ENCODE measurements at places on chromosomes 1 and 21.
A peak's percentile ranks its signal among the peaks of the same experiment; 100 is the strongest.

DNA sequence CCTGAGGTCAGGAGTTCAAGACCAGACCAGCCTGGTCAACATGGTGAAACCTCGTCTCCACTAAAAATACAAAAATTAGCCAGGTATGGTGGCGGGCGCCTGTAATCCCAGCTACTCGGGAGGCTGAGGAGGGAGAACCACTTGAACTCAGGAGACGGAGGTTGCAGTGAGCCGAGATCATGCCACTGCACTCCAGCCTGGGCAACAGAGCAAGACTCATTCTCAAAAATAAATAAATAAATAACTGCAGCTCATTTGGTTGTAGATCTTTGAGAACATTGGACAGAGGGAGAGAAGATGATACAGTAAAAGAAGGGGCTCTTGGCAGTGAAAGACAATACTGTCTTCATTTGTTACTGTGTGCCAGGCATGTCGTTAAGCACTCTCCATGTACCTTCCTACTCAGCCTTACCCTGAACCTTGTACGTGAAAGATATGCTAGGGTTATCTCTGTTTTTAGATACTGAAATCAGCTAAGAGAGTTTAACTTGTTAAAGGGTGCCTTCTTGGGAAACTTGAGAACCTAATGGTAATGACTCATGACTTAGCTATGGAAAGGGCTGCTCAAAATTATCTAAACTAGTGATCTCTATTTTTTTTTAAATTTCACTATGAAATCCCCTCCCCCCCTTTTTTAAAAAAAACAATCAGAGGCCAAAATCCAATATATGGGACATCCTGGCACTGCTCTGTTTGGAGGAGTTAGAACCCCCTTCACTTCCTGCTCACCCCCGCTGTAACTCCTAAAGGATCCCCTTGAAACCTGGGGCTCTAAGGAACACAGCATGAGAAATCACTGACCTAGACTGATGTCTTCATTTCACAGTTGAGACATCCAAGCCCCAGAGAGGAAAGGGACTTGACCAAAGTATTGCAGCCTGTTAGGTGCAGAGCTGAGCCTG, 6.8 kb upstream of the KPNA6 start:
- DNase-seq, result no peak

DNA sequence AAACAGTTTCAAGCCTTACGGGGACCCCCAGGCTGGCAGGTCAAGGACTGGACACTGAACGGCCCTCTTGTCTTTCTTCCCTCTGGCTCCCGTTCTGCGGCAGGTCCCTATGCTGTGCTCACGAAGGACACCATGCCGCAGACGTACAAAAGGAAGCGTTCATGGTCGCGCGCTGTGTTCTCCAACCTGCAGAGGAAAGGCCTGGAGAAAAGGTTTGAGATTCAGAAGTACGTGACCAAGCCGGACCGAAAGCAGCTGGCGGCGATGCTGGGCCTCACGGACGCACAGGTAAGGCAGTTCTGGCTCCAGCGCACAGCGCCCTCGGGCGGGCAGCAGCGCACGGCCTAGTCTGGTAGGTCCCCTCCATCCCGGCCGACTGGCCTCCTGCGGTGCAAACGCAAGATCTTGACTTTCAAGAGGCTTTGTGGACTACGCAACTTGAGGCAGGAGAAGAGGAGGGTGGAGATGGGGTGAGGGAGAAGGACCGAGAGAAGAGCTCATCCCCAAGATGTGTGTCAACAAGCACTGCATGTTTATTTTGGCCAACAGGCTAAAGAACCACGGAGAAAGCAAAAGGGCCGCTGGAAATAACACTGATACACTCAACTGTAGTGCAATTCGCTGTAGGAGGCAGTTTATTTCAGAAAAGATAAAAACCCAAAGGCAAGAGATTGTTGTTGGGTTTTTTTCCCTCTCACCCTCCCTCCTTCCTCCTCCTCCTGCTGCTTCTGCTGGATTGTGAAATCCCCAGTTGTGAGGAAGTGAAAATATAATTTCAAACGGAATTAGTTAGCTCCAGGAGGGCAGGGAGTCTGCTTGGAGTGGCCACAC, 3.0 kb downstream of the HLX start:
- DNase-seq, result no peak

GRCh38 chr1:44237721-44238457, 24.6 kb downstream of the DMAP1 start:
- peak; percentile 37 for DNase-seq

DNA sequence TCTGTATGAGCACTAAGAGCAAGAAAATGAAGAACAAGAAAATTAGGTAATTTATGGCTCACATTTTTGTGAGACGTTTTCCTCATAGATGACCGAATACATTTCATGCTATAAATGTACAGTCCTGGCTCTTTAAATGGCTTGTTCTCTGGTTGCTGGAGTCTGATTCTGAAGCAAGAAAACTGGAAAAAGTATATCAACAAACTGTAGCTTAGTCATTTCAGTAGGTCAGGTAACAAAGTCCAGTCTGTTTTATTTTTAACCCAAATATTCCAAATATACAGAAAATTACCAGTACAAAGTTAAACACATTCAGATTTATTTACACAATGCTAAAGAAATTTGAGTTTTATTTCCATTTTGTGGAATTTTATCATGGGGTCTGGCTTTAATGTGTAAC, 2.5 kb upstream of the MYBPHL start:
- DNase-seq, result no peak

- no peak for DNase-seq
Observed at GRCh38 chr1:150160964-150161621, 11.4 kb downstream of the PLEKHO1 start.

GRCh38 chr1:3975903-3976630, 76.0 kb upstream of the C1orf174 start:
- DNase-seq, result no peak

DNA sequence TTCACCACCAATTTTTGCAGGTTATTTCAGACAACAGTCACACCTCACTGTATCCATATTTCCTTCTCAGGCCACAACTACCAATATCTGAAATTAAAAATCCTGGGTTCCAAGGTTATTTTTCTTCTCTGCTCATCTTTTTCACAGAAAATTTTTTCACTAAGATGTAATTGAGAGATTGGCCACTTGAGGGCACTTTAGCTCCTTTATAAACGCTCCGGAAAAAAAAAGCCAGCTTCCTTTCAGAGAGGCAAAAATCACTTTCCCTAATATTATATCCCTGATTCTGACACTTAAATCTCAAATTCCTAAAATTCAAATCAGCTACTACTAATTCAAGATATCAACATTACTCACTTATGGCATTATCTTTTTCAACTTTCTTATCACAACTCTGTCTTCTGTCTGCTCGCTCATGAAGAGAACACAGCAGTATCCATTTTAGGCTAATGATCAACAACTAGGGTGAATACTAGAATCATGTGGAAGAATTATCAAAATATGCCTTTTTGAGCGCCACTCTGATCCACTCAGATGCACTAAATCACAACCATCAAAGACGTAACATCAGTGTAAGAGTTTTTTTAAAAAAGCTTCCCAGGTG, 101.4 kb upstream of the RGS1 start:
- no peak for DNase-seq

DNA sequence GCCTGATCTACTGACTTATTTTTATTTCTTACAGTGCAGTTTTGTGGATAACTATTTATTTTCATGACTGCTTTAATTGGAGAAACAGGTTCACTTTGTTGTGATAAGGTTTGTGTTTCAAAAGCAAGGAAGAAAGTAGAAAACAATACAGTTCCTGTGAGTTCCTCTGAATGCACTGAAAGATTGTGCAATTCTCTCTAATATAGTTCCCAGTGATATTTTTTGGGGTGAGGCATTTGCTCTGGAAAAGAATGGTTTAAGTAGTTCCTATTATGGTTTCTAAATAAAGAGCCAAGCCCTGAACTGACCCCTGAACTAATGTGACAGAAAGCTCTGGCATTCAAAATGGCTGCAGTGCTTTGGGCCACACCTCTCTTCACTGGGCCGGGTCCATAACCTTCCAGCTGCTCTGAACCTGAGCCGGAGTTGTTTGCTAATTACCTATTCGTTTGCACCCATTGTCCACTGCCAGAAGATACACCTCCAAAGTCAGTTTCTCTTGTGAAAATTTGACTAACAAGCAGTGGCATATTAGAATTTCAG, 56.6 kb upstream of the VTCN1 start:
- no peak for DNase-seq

DNA sequence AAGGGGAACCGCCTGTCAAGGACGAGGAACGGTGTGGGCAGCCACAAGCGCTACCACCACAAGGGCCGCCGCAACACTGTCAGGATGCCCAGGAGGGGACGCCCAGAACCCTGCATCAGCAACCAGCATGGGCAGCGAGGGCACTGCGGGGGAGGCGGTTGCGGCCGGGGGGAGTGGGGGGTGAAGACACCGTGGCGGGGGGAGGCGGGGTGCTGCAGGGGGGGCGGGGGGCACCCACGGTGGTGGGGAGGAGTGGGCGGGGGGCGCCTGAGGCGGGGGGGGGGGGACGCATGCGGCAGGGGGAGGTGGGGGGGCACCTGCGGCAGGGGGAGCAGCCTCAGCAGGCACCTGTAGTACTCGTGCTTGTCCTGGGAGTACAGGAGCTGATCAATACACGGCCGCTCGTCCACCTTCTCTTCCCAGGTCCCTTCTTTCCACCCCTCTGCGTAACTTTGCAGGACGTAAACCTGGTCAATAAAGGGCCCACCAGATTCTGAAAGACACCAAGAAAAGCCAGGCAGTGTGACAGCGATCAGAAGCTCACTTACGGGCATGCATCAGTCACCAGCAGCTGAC, 4.6 kb downstream of the POFUT2 start:
- DNase-seq, result no peak

GRCh38 chr1:44826375-44827196, 16.5 kb downstream of the PTCH2 start:
- no peak for DNase-seq

GRCh38 chr1:203462878-203463277, 12.7 kb upstream of the PRELP start:
- DNase-seq, result no peak

- DNase-seq, result no peak
Observed at GRCh38 chr1:198287916-198288315, 131.1 kb downstream of the NEK7 start.

GRCh38 chr1:158148468-158148867, 32.2 kb upstream of the CD1D start:
- no peak for DNase-seq

GRCh38 chr1:100539836-100540536, 2.0 kb downstream of the GPR88 start:
- no peak for DNase-seq

DNA sequence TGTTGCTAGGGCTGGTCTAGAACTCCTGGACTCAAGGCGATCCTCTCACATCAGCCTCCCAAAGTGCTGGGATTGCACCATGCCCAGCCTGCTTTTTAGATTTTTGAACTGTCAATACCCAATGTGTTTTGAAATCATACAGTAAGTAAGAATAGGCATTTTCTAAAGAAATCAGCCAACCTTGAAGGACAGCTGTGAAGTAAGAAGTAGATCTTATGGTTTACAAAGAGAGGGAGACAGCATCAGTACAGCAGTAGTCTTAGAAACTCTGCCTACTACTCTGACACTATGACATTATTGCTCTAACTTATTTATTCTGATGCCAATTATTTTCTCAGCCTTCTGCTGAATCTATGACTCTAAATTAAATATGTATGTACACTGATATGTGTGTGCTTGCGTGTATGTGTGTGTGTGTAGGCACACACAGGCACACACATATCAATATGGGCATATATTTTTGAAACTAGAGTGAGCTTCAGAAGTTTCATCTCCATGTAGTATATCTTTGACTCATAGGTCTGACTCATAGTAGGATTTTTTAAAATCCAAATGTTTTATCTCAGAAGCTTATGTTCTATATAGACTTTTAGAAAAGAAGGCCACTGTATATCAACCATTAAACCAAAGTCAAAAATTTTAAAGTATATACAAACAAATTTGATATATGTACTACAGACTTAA, 140.4 kb downstream of the COL24A1 start:
- no peak for DNase-seq
